GM13976 (cell line): ENCODE measurements at places on chromosomes 6 and 20.
A peak's percentile ranks its signal among the peaks of the same experiment; 100 is the strongest.

DNA sequence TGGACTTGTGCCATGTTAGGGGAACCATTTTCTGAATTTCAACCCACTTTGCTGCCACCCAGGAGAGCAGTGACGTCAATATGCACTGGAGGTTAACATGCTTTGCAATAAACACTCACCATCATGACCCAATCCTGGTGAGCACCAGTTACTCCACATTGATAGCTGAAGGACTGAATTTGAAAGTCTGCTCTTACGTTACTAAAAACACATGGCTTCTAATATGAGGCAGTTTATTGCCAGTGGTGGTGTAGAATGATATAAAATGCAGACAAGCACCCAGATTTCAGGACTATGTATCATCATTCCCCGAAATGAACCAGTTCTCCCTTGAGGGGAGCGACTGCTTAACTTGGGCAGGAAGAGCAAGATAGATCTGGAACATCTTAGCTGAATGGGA lies 23.8 kb downstream of the RFPL4B start:
- DNase-seq, result no peak

DNA sequence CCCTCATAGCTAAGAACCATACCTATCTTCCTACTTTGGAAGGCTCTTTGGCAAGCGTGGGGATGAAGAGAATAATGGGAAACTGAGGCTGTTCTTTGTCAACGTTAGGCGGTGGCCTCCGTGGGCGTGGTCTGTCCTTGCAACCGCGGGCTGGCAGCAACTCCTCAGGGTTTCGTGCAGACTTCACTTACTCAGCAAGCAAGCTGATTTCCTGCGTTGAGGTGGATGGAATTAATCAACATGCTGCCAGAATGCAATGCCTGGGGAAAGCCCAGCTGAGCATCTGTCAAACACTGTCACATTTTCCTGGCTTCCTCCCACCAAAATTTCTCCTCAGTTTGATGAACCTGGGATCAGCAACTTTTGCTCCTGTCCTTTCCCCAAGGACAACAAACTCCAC lies 9.2 kb upstream of the IL17F start:
- DNase-seq, result no peak

GRCh38 chr6:83188501-83188900 lies 4.6 kb downstream of the PGM3 start:
- DNase-seq, result no peak

DNA sequence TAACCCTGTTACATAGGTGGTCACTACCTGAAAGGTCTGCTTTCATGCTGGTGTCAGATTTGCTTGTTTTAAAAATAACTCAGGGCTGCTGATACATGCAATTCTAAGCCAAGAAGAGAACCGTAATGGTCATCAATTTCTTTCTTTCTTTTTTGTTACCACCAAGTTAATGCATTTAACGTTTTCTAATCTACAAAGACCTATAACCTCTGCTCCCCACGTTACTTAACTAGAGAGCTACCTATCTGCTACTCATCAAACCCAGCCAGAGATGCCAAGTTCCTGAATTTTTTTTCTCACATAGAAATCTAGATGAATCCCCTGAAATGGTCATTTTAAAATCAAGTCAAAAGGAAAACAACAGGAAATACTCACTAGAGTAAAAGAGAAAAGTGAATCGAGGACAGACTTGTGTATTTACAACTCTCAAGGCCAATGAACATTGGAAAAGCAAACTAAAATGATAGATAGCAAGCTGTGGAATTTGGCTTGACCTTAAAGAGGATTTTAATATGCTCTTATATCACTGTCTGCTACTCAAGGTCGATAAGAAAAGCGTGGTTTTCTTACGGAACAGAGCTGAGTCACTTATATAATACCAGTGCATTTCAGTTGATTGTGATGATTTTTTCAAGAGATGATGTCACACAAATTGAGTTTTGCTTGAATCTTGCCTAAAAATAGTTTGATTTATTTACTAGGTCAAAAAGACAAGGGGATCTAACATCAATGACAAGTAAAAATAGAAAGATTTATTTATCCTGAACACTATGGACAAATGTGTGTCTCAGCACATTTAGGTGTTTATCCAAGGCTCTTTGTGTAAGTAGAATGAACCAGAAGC lies 67.9 kb downstream of the SGK1 start:
- DNase-seq, result no peak

DNA sequence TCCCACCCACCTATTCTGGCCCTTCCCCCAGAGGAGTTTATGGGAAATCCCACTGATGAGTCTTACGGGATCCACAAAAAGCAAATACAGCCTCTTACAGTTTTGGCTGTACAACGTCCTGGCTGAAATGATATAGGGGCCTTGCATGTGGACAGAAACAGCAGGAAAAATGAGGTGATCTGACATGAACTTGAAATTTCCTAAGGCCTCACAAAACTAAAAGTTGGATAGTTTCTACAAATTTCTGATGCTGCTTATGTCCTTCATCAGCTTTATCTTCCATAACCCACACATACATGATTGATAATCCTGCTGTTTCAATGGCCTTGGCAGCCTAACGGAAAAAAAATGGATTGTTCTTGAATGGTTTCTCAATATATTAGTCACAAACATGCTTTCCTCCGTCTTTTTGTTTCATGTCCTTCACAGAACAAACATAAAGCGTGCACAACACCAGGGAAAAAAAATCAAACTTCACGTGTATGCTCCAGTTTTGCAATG lies 118.8 kb downstream of the BMP5 start:
- DNase-seq, result no peak

DNA sequence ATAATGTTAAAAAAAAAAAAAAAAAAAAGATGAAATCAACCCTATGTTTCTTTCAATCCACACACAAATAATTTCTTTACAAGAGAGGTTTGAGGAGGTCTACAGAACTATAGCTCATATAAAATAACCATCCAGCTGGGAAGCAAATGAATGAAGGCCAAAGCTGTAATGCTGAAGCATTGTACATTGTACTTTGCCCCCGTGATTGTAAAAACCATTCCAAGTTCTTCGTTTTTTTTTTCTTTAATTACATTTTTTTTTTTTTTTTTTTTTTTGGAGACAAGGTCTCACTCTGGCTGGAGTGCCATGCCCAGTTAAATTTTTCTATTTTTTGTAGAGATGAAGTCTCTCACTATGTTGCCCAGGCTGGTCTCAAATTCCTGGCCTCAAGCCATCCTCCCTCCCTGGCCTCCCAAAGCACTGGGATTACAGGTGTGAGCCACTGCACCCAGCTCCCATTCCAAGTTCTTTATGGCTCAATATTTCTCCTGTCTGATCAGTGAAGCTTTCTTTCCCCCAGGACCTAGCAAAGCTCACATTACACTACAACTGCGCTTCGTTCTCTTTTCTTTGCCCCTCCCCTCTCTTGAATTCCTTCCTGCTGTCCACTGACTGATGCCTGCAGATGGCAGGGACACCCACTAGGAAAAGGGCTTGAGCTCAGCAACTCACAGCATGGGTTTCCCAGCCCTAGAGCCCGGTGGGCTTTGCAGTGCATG lies 53.0 kb upstream of the NOP56 start:
- DNase-seq, result no peak

- DNase-seq, result no peak
These were observed 866.1 kb upstream of the ADGRB3 start for GRCh38 chr6:67768972-67769371.

GRCh38 chr20:49675368-49676151 lies 38.1 kb downstream of the B4GALT5 start:
- DNase-seq, result peak; percentile 47

DNA sequence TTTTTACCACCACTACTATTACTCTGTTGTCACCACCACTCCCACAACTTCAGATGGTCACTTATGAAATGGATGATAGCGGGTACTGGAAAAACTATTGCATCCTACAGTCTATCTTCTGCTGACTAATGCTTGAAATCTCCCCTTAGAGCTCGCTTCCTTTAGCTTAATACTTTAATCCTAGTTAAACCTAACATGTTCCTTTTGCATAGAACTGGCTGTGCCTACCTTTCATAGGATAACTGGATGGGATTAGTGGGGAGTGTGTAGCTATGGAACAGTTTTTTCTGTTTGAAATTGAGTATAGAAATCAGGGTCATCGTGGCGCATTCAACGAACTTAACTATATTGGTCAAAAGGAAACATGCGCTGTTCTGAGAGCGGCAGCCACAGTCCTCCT lies 294.7 kb downstream of the FARS2 start:
- no peak for DNase-seq

GRCh38 chr6:163529605-163530004 lies 115.1 kb downstream of the QKI start:
- no peak for DNase-seq

- DNase-seq, result no peak
These were observed 153.7 kb downstream of the TMEM242 start for GRCh38 chr6:157169656-157170055.

- no peak for DNase-seq
These were observed 27.5 kb downstream of the HLA-F start for GRCh38 chr6:29750709-29751108.

GRCh38 chr6:11711984-11712711 lies 66.5 kb downstream of the ADTRP start:
- DNase-seq, result peak; percentile 37

GRCh38 chr6:89828988-89829471 lies 650 bp upstream of the CASP8AP2 start:
- peak; percentile 32 for DNase-seq

GRCh38 chr20:32839982-32840285 lies 18.8 kb upstream of the EFCAB8 start:
- DNase-seq, result no peak

DNA sequence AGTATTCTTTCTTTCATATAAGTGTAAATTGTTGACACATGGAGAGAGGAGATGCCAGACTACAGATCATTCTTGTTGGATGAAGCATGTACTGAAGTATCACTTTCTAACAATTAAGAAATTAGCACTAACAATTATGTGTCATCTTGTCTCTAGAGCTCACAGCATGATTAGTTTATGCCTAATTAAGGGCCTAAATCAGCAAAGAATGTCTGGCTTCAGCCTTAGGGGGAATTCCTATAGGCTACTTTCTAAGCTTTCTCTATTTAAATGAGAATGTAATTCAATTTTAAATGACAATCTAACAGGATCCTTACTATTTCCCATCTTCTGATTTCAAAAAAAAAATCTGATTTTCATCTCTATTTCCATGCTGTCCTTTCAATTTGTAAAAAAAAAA lies 371.0 kb downstream of the EPHA7 start:
- no peak for DNase-seq

DNA sequence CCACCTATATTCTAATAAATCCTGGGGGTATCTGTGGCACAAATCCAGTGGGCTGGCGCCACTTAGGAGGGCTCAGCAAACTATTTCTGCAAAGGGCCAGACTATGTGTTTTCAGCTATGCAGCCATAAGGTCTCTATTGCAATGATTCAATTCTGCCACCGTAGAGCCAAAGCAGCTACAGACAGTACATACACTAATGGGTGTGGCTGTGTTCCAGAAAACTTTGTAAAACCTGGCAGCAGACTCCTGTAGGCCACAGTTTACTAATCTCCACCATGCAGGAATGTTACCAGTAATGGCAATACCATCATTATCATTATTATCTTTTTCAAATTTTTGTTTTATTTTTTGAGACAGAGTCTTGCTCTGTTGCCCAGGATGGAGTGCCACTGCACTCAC lies 65.7 kb downstream of the SULF2 start:
- DNase-seq, result no peak

DNA sequence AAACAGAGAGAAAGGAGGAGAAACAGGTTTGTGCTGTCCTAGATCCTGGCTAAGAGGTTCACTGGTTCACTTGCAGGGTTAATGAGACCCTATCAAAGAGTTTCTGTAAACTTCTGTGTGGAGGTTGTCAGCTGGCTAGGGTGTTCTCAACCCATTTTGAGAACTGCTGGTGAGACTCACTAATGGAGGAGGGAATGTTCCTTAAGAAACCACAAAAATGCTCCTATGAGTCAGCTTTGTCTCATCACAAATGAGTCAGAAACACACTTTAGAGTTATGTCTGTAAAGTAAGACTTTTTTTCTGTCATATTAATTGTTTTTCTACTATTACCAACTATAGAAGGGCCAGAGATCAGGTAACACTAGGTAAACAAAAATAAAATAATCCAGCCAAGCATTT lies 884.4 kb downstream of the PHF3 start:
- no peak for DNase-seq

- no peak for DNase-seq
These were observed 162.1 kb upstream of the TBX18 start for GRCh38 chr6:84926189-84927155.

- no peak for DNase-seq
These were observed 65.4 kb upstream of the FBXL4 start for GRCh38 chr6:99013145-99013544.

DNA sequence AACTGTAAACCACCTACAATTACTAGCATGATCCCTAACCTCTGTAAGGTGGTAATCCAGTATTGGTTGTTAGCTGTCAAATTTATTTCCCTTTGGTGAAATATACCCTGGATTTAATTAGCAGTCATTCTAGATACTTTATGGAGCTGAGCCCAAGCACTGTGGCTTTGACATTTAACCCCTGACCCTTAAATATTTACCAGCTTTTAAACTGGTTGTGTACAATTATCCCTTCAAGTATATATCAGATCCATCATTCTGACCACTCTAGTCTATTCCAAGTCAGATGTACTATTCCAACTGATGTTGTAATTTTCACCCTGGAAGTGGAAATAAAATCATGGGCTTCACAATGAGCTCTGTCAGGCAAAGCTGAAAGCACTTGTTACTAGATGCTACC lies 229.6 kb downstream of the FOXC1 start:
- DNase-seq, result no peak
